ENCODE measurements at places on chromosomes 6 and 20. TPM values are rescaled to one million over a fixed set of nuclear protein-coding genes. Genes with fewer than 3 reads are reported as not detected.

Gene OPN5
- total RNA-seq: not detected

Gene LY6G6C
- total RNA-seq: not detected

Gene GMPR
- total RNA-seq: 20.4 TPM

Gene SAMD5
- total RNA-seq: 1.2 TPM

Gene BMP5
- total RNA-seq: not detected

Gene PROKR2
- not detected for total RNA-seq

Gene LSM2
- 44.6 TPM for total RNA-seq

Gene SNX21
- total RNA-seq: 19.0 TPM

Gene GPSM3
- total RNA-seq: 4.2 TPM

Gene LGSN
- not detected for total RNA-seq

Gene SLC24A3
- 0.19 TPM for total RNA-seq

Gene TBX18
- 29.8 TPM for total RNA-seq

Gene HEY2
- total RNA-seq: 1.1 TPM

Gene RPP40
- total RNA-seq: 16.3 TPM

Gene GNAS-AS1
- 0.85 TPM for total RNA-seq

Gene KIF6
- total RNA-seq: not detected

Gene POM121L2
- total RNA-seq: not detected

Gene FLRT3
- total RNA-seq: 0.18 TPM

Gene SAMD3
- not detected for total RNA-seq

Gene DIDO1
- 44.6 TPM for total RNA-seq

Gene HLA-DMB
- not detected for total RNA-seq

Gene BPIFB1
- total RNA-seq: not detected

Gene GLP1R
- not detected for total RNA-seq

Gene TPX2
- total RNA-seq: 19.3 TPM

Gene TRIM15
- not detected for total RNA-seq

Gene CST5
- not detected for total RNA-seq

Gene AVP
- not detected for total RNA-seq
